ENCODE measurements at places on chromosomes 1 and 21.

DNA sequence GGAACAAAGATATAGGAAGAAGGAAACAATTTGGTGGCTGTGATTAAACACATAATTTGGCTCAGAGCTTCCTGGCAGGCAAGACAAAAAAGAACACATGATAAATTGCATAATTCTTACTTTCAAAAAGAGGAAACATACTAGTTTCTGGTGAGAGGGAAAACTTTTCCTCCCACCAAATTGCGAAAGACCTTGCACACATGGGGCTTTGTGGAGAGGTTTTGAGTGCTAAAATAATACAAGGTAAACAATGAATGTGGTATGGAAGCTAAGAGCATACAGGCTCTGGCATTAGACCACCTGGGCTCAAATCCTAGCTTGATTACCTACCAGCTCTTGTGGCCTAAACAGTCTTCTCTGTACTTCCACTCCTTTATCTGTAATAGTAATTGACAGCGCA lies 140.2 kb upstream of the HOOK1 start:
- DNase-seq, result no peak

GRCh38 chr21:34913811-34914210 lies 135.3 kb downstream of the RUNX1 start:
- DNase-seq, result no peak

- DNase-seq, result no peak
Measured at GRCh38 chr1:248818505-248819374, 7.0 kb downstream of the SH3BP5L start.

DNA sequence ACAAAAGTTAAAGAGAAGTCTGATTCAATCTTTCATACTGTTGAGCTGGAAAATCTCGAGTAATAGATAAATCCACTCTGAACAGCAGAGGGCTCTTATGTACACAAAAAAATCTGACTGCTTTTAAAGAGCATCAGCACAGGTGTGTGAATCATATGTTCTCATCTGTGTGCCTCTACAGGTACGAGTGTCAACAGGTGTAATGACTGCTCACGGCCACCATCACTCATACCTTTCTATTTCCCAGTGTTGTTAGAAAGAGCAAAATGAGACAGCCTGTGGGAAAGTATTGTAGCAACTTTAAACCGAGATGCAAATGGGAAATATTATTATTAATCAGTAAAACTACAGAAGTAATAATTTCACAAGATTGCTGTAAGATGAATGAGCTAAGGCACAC lies 49.0 kb upstream of the SCAF4 start:
- no peak for DNase-seq

DNA sequence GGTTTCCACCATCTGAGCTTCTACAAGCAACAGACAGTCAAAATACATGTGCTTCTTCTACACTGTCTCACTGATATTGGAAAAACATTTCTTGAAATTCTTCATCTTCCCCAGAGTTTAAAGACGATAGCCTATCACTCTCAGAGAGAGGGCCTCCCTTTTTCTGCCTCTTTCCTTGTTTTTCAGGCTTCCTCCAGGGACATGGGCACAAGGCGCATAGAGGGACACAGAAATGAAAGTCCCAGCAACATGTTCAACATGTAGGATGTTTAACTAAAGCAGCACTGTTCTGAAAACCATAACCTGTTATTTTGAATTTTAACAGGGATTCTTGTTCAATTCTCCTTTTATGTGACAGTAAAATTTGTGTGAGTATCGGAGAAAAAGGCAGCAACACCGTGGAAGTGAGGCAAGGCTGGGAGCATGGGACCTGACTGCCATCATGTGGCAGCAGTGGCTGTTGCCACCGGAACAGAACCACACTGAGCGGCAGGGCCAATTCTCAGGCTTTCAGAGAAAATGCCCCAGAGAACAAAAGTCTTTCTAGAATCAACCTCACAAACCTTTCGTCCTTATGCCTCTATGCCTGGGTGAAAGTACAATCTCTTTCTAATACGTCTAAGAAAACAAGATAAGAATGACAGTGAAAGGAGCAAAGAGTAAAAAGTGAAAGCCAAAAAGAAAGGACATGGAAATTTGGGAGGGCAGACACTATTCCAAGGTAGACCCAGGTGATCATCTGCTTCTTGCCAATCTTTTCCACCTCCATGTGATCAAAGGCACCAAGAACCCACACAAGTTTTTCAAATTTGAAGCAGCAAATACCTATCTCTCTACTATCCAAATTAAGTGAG lies 54.5 kb downstream of the PCNX2 start:
- DNase-seq, result peak; percentile 22

- DNase-seq, result no peak
Measured at GRCh38 chr1:22471078-22471477, 19.4 kb downstream of the ZBTB40 start.

- no peak for DNase-seq
Measured at GRCh38 chr1:213887842-213888241, 99.9 kb upstream of the PROX1 start.

DNA sequence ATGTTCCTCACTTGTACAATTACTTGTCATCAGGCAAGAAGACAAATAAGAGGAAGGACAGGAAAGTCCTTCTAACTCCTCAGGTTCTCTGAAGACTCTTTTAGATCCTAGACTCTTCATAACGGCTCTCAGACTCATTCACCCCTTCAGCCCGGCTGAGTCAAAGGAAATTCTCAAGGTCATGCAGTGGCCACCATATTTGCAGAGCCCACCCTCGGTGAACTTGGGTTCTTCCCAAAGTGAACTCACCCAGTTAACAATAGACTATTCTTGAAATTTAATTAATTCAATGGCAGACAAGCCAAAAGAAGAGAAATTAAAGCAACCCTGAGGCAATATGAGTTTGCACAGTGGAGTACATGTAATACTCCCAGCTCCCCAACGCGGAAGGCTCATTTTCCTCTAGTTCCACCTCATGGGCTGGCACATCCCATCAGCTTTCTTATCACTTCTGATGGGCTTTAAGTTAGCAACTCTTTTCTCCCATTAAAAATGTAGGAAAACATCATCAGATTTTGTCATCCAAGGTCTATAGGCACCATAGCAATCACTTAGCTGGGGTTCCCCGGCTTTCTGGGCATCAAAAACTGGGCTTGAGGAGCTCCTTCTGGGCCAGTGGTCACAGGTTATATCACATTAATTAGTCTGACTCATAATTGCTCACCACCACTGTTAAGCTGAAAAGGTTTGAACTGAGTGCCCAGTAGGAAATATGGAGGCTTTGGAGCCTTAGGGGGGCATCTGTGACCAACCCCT lies 27.8 kb upstream of the TIAM1 start:
- DNase-seq, result no peak

GRCh38 chr1:82227306-82228095 lies 426.8 kb downstream of the ADGRL2 start:
- DNase-seq, result no peak

- no peak for DNase-seq
Measured at GRCh38 chr1:77016386-77016985, 149.2 kb downstream of the ST6GALNAC5 start.

GRCh38 chr1:240797050-240797449 lies 185.1 kb upstream of the GREM2 start:
- no peak for DNase-seq

DNA sequence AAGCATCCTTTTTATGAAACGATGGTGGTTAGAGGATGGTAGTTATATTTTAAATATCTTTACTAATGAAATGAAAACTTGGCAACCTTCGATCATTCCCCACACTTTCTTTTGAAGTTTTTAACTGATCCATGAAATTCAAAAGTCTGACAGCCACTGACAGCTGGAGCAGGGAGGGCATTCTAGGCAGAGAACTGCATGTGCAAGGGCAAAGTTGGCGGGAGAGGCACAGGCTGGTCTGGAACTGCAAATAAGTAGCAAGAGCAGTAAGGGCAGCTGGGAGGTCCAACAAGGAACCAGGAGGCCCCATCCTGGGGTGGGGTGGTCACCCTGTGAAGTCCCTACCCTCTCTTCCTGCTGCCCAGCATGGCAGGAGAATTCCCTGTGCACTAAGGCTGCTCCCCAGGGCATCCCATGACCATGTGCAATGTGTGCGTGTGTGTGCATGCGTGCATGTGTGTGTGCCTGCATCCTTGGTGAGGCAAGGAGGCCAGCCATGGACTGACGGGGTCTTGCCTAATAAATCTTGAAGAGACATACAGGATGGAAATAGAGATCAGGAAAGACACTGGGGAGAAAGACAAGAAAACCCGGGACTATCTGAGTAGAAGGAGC lies 33.1 kb upstream of the FOXO6 start:
- DNase-seq, result no peak

DNA sequence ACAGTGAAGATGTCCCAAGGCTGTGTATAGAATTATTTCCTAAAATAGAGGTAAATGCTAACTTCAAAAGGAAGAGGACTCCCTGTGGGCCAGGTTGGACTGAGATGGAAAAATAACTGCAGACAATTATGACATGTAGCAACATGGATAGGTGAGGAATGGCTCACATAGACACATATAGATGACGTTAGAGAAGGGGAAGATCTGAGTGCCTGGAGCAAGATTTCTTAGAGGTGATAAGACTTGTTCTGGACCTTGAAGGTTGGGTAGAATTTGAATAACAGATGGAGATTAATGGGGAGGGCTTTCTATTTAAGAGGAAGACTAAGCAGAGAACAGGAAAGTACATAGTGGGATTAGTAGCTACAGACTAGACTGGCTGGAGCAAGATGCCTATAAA lies 76.9 kb downstream of the C1orf21 start:
- no peak for DNase-seq

- no peak for DNase-seq
Measured at GRCh38 chr1:44547361-44547760, 126.9 kb downstream of the TMEM53 start.

GRCh38 chr1:151562661-151563060 lies 22.6 kb downstream of the TUFT1 start:
- no peak for DNase-seq

DNA sequence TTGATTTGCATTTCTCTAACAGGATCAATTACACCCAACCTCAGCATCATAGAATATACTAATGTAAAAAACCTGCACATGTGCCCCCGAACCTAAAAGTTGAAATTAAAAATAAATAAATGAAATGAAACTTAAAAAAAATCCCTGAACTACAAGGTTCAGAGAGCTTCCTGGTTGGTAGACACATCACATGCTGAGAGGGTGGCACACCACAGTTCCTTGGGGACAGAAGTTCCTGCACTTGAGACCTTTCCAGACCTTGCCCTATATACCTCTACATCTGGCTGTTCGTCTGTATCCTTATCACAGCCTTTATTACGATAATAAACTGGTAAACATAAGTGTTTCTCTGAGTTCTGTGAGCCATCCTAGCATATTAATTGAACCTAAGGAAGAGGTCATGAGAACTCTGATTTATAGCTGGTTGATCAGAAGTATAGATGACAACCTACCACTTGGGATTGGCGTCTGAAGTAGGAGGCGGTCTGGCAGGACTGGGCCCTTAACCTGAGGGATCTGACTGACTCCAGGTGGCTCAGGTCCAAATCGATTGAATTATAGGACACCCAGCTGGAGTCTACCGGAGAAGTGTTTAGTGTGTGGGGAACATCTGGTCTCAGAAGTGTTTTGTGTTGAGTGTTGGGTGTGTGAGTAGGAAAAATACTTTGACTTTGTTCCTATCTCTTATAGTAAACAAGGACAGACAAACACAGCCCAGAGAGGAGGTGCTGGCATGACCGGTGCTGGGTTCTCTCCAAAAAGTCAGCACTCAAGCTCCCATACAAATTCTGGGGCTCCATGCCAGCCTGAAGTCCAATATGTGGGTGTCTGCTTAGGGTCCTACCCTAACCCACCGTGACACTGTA lies 19.0 kb downstream of the C1orf115 start:
- DNase-seq, result no peak

GRCh38 chr21:42666023-42666747 lies 12.8 kb downstream of the PDE9A start:
- DNase-seq, result no peak

- DNase-seq, result peak; percentile 61
Measured at GRCh38 chr1:154198756-154199562, 7.1 kb upstream of the TPM3 start.

DNA sequence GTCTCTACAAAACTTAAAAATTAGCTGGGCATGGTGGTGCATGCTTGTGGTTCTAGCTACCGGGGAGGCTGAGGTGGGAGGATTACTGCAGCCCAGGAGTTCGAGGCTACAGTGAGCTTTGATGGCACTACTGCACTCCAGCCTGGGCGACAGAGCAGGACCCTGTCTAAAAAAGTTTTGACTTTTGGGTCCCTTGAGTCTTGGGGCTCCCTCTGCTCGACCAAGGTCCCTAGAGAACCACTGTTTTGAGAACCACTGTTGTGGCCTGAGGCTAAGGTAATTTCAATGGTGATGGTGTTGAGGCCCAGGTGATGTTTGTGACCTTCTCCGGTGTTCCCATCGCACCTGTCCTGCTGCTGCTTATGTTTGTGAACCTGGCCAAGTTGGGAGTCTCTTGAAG lies 3.1 kb upstream of the CAMTA1 start:
- no peak for DNase-seq

- no peak for DNase-seq
Measured at GRCh38 chr1:88029142-88029541, 654.9 kb upstream of the PKN2 start.

- DNase-seq, result no peak
Measured at GRCh38 chr21:42364304-42364865, 1.9 kb downstream of the TFF1 start.

GRCh38 chr1:10607228-10607627 lies 132.5 kb downstream of the PEX14 start:
- DNase-seq, result no peak

GRCh38 chr1:30318413-30318812 lies 405.0 kb downstream of the MATN1 start:
- DNase-seq, result no peak

- no peak for DNase-seq
Measured at GRCh38 chr1:167184081-167184480, 36.6 kb upstream of the POU2F1 start.

DNA sequence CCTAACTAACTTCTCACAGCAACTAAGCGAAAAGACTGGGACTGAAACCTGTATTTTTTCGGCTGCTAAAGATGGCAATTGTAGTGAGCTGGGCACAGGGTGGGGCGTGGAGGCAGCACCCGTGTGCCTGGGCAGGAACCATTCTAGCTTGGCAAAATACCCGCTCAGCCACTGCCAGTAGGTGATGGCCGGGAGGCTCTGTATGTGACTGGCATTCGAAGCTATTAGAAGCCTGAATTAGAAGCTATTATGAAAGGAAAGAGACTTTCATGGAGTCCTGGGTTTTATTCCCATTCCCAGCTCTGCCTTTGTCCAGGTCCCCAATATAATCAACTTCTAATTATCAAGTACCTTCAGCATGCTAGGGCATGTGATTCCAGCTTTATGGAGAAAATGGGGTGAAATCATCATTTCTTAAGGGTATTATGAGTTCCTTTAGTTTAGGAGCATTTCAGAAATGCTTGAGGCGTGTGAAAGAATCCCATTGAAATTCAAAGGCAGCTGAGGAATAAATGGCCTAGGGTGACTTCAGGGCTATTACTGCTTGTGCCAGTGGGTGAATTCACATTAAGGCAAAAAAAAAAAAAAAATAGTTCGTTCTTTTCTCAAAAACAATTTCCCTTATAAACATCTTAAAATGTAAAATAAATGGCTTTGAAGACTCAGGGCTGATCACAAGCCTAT lies 125.6 kb downstream of the KCNN3 start:
- DNase-seq, result no peak

GRCh38 chr1:212470059-212470458 lies 37.3 kb downstream of the NENF start:
- no peak for DNase-seq
